NCI-H187 treated with DMSO at 0.1 percent for 48 hours (cell line): ENCODE measurements at places on chromosomes 11 and 22.

DNA sequence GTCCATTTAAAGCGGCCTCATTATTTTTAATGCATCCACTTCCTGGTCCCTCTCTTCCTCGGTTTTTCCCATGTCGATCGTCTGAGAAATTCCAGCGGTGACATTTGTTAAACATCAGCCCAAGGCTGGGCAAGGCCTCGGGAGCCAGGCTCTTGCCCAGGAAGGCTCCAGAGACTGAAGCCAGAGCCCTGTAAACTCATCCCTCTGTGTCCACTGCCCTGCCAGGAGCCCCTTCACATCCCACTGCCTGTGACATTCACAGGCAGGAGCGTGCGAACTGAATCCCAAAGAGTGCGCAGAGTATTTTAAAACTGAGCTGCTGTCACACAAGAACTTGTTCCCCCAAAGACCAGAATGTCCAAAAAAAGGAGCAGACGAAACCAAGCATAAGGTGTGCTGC is 56.5 kb upstream of the ANO1 start:
- DNase-seq = no peak

DNA sequence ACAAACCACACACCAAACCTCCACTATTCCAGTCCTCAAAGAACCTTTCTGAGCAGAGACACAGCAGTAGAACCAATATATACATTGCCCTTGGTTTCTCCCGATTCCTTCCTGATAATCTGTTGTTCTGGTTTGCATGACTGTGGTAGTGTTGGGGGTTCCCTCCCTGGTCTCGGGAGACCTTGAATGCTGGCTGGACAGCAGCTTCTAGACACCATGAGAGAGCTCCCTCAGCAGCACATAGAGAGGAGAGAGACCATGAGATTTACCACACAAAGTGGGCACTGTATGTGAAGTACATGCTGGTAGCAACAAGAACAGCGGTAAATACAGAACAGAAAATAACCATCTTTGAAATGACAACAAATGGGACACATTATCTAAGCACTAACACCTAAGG is 2.6 kb downstream of the C11orf91 start:
- no peak for DNase-seq

- no peak for DNase-seq
These were observed 18.5 kb upstream of the MUC2 start for GRCh38 chr11:1055990-1056771.

DNA sequence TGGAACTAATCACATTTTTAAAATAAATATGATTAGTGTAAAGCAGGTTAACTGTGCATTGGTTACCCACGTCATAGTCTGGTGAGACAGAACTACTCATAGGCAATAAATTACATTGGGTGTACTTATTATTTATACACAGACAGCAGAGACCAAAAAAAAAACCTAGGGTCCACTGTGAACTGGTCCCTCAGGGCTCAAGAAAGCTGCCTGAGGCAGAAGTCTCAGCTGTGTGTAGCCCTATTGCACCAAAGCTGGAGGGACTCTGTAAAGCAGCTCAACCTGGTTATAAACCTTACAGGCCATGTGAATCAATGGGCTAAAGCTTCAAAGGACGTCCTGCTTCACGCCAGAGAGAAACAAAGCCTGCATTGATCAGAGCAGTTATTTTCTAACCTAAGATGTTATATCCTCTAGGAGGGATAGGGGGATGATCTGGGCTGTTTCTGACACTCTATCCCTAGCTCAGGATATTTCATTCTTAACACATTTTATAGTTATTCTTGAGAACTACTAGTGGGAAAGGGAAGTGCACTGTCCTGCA is 432.2 kb upstream of the ANO3 start:
- DNase-seq = no peak

DNA sequence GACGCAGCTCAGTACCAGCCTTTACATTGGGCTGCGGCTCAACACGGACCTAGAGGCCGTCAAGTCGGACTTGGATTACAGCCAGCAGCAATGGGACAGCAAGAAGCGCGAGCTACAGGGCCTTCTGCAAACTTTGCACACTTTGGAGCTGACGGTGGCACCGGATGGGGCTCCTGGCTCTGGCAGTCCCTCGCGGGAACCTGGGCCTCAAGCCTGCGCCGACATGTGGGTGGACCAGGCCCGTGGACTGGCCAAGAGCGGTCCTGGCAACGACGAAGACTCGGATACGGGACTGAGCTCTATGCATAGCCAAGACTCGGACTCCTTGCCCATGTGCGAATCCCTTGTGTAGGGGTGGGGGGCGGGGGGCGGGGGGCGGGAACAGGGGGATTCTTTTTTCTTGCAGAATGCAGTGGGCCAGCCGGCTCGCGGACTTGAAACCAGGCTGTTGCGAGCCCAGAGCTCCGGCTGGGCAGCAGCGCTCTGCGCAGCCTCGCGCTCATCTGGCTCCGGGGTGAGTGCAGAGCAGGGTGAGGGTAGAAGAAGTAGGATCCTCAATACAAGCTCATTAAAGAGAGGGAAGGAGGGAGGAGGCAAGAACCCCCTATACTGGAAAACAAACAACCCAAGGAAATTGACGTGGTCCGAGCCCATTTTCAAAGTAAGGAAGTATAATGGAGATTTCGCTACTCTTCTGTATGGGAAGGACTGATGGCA is 1.8 kb downstream of the RASSF10 start:
- DNase-seq = no peak

DNA sequence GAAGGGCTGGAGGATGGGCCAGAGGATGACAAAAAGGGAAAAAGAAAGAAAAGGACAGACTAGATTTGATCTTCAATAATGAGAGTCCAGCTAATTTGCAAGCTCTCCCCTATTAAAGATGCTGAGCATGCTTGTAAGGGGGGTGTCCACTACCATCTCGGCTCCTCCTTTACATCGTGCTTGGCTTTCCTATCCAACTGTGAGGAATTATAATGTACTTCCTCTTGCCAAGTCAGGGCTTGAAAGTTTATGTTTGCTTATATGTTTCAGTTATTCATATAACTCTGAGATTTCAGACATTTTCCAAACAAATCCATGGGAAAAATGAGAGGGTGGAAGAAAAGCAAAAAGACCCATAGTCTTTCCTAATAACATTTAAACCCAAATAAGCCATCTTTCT is 387.1 kb downstream of the METTL15 start:
- no peak for DNase-seq

GRCh38 chr22:45884201-45885062 is 92.5 kb downstream of the WNT7B start:
- no peak for DNase-seq

DNA sequence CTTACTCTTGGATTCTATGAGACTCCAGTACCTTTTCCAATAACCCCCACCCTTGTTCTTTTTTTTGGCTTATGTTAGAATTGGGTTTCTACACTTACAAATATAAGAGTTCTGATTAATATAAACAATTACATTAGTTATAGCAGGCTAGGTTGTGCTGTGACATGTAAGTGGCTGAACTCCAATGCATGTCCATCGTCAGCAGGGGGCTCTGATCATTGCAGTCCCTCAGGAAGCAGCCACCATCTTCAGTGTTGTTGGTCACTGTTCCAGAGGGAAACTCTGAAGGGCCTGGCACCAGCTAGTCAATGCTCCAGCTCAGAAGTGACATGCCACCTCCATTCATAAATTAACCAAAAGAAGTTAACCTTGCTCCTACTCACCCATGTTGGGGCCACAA is 5.6 kb downstream of the LIPT2 start:
- no peak for DNase-seq

DNA sequence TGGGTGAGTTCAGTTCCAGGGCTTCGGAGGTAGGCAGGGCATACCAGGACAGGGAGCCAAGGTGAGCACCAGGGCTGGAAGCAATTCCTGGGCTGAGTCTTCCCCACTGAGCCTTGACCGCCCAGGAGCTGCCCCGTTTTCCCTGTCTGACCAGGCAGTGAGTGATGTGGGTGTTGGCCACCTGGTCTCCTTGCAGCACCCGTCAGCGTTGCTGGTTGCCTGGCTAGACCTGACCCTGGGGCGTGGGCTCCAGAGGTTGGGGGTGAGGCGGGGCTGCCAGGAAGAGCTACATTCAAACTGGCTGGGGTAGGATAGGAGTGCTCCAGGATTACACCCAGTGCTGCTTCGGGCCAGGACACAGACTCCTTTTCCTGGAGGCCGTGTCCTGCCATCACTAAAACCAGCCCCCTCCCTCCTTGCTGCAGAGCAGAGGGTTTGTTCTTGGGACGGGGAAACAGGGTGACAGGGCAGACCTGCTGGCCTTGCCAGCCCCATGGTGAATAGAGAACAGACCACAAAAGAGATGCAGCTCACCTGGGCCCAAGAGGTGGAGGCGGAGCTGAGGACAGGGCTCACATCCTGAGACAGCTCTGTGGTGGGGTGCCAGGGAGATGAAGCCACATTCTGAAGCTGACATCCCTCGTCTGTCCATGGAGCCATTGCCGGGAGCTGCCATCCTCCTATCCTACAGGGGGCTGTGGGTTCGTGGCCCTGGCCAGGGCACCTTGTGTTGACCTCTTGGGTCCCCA is 14.2 kb downstream of the INCENP start:
- DNase-seq = no peak

DNA sequence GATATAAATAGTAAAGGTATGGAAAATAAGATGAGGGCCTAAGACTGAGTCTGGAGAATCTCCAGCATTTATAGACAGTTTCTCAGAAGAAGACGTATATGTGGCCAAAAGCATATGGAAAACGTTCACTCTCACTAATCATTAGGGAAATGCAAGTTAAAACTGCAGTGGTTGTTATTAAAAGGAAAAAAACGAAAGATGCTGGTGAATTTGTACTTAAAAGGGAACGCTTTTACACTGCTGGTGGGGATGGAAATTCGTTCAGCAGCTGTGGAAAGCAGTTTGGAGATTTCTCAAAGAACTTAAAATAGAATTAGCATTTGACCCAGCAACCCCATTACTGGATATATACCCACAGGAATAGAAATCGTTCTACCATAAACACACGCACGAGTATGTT is 180.5 kb upstream of the CADM1 start:
- no peak for DNase-seq

DNA sequence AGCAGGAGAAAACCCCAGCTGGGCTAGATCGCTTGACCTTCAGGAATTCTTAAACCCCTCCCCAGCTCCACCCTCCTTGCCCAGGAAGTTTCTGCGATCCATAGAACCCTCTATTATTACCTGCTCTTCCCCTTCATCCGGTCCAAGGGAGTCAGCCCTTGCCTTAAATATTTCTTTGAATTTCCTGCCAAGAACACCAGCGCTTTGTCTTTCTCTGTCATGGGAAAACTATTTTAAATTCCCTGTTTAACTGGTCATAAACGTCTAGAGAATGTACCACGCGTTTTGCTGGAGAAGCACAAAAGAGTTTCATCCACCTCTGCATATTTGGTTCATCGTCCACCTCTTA is 496 bp upstream of the TRAF6 start:
- DNase-seq = no peak

DNA sequence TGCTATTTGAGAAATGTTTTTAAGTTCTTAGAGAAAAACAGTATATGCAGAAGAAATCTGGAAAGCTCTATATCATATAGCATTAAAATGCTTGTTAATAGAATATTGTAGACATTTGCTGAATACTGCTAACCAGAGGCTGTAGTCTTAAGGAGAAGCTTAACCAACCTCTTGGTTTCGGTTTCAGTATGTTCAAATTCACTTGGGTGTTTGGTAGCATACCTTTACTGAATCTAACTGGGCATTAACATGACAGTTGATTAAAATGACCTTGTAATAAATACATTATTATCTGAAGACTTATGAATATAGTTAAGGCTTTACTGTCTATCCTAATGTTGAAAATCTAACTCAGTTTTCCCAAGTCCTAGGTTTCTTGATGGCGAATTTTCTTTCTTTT is 5.4 kb downstream of the PCF11 start:
- no peak for DNase-seq

- DNase-seq = no peak
These were observed 10.2 kb downstream of the CLDN25 start for GRCh38 chr11:113789675-113790320.

- no peak for DNase-seq
These were observed 420 bp upstream of the TRIM44 start for GRCh38 chr11:35662061-35662648.

GRCh38 chr22:44378380-44378779 is 65.6 kb upstream of the SHISAL1 start:
- DNase-seq = no peak

GRCh38 chr11:14904745-14905103 is 12.7 kb upstream of the CYP2R1 start:
- no peak for DNase-seq

DNA sequence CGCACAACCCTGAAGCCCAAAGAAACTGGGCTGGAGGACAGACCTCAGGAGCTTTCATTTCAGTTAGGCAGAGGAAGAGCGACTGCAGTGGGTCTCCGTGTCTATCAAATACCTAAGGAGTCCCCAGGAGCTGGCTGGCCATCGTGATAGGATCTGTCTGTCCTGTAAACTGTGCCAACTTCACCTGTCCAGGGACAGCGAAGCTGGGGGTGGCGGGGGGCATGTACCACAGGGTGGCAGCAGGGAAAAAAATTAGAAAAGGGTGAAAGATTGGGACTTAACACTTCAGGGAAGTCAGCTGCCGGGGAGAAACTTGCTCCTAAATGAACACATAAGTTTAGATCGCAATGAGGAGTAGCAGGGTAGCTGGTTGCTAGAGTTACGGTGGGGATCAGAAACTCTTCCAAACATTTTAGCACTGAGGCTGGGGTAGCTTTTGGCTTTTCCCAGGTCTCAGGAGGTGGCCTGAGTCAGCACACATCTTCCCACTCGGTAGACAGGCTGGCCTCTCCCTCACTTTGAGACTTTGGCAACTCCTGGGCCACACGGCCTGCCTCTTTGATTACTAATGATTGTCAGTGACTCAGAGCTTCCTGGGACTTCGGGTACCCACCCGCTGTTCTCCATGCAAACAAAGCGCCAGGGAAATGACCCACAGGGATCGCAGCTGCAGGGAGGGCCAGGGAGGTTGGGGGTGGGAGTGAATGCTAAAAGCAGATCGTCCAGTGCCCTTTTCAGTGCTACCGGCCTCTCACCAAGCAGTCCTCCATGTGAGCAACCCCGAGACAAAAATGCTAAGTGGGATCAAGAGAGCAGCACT is 2.9 kb upstream of the MTFP1 start:
- no peak for DNase-seq

- DNase-seq = no peak
These were observed 6.8 kb upstream of the IL17REL start for GRCh38 chr22:50019316-50019715.

DNA sequence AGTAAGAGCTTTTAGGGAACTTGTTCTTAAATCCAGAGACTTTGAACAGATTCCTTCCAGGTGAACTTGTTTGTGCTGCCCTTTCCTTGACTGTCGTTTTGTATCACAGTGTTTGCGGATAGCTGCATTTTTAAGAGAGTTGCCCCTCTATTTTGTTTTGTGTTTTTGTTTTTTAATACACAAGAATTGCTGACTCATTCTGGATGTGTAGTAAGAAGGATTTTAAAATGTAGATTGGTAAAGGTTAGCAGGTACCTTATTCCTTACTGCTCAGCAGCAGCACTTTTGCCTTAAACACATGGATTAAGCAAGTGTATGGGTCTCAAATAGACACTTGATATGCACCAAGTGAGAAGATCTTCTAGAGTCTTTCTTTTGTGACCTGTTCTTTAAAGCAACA is 8.9 kb upstream of the APOA5 start:
- no peak for DNase-seq

DNA sequence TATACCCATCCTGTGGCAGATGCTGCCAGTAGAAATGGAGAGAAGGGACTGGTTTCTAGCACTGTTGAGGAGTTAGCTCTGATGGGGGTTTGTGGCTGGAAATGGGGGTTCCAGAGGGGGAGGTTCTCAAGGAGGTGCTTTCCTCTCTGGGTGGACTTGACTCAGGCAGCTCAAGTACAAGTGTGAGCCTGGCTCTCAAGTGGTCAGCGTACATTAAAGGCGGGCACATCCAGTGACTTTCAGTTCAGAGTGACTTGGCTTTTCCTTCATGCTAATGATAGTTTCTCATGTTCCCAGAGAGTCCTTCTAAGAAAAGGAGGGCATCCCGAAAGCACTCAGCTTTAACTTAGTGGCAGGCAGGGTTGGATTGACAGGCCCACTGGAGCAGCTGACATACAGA is 58.9 kb upstream of the HORMAD2 start:
- no peak for DNase-seq
